ENCODE measurements at places on chromosomes 4 and X. TPM values are rescaled to one million over a fixed set of nuclear protein-coding genes. Genes with fewer than 3 reads are reported as not detected.

The LSM6 gene
- 20.4 TPM for total RNA-seq

The PDCL2 gene
- total RNA-seq: not detected

The EDA2R gene
- 24.0 TPM for total RNA-seq

DNA sequence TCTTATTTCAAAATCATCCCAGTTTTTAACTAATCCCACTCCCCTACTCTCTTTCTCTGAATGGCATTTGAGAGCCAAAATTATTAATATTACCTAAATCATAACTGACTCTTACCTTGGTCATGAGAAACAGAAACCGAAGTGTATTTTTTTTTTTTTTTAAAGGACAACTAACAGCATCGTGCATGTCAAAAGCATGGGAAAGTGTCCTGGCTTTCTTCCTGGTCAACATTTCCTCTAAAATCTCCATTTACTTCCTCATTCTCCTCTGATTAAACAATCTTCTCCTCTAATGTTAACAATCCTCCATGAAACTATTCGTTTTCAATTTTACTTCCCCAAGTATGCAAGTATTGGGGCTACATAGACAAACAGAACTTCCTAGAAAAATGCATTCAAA, 2.1 kb upstream of the STS start:
- peaks cover 41% of the 10 kb centered on the region for H3K4me1 ChIP-seq
- peak overlapping the region; percentile 87 for H3K4me3 ChIP-seq
- DNase-seq: no peak
- peak overlapping the region; percentile 71 for H3K27ac ChIP-seq
- no peaks in the 10 kb centered on the region for H3K27me3 ChIP-seq
- no peaks in the 10 kb centered on the region for H3K36me3 ChIP-seq

DNA sequence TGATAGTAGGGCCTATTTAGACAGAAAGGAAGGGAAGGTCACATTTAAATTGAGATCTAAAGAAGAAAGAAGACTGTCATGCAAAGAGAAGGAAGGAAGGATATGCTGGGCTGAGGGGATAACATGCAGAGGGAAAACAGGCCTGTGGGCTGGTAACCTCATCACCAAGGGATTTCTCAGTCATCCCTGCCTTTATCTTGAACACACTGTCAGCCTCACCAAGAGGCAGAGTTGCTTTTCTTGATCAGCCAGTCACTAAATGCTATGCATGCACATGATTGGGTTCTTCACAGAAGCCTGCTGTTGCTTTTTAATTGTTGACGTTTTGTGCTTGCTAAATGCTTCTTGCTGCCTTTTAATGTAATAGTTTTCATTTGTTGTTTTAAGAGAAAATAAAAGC, 113.0 kb downstream of the ARHGAP24 start:
- H3K36me3 ChIP-seq: no peaks in the 10 kb centered on the region
- H3K4me1 ChIP-seq: peaks cover 17% of the 10 kb centered on the region
- no peak for DNase-seq
- H3K27me3 ChIP-seq: no peaks in the 10 kb centered on the region
- no peak overlapping the region for H3K27ac ChIP-seq

DNA sequence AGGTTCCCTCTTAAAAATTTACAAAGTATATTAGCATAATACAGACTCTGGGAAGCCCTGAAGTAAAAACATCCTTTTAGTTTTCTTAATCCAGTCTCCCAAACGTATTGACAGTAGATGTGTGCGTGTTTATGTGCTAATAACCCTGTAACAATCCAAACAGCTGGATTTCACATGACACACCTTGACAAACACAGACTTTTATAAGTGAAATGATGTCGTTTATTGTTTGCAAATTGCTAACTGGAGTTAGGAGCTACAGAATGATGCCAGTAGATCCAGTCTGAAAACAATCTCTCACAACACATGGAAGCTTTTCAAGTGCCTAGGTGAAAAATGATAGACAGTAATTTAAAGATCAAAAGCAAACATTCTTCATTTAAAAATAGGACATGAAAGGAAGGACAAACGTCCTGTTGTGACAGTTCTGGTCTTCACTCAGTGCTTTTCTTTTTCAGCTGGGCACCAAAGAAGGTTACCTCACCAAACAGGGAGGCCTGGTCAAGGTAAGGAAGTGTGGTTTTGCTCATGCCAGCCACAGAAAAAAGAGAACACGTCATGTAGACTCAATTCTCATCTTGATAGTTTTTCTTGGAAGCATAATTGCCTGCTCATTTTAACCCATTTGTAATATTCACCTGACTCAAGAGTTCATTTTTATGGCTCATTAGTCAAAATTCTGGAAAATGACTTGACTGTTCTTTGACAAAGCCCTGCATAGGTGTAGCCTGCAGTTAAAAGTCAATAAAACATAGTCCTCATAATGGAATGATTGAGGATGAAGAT, 32.9 kb downstream of the LAMTOR3 start:
- peaks cover 21% of the 10 kb centered on the region for H3K4me1 ChIP-seq
- no peak overlapping the region for H3K4me3 ChIP-seq
- DNase-seq: no peak
- no peaks in the 10 kb centered on the region for H3K36me3 ChIP-seq

DNA sequence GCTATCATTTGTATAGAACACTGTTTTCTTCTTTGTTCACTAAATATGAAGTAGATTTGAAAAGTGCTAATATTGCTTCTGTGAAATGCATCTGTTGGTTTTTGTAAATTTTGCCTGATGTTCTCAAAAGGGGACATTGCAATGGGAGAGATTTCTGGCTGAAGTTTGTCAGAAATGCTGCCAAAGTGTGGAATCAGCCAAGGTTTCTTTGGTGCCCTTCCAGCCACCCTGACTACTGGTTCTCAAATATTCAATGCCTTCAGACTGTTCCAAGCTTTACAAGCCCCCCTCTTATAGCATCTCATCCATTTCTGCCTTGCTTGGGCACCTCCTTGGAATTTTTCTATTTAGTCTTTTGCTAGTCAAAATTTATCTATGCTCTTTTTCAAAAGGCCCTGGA, 60.6 kb upstream of the TMLHE start:
- no peaks in the 10 kb centered on the region for H3K27me3 ChIP-seq
- H3K36me3 ChIP-seq: no peaks in the 10 kb centered on the region
- DNase-seq: no peak
- no peak overlapping the region for H3K4me3 ChIP-seq
- H3K27ac ChIP-seq: no peak overlapping the region
- H3K4me1 ChIP-seq: no peaks in the 10 kb centered on the region

- H3K36me3 ChIP-seq: no peaks in the 10 kb centered on the region
- no peak for DNase-seq
- H3K4me3 ChIP-seq: no peak overlapping the region
Measured at GRCh38 chr4:54662901-54663585, 5.3 kb downstream of the KIT start.

- H3K27me3 ChIP-seq: no peaks in the 10 kb centered on the region
- no peak overlapping the region for H3K4me3 ChIP-seq
- no peaks in the 10 kb centered on the region for H3K4me1 ChIP-seq
- H3K36me3 ChIP-seq: no peaks in the 10 kb centered on the region
Measured at GRCh38 chrX:6120329-6120728, 108.3 kb downstream of the NLGN4X start.

- no peaks in the 10 kb centered on the region for H3K36me3 ChIP-seq
- DNase-seq: no peak
- peaks cover 14% of the 10 kb centered on the region for H3K27me3 ChIP-seq
- no peak overlapping the region for H3K27ac ChIP-seq
Measured at GRCh38 chrX:16039834-16040233, 83.5 kb upstream of the GRPR start.

DNA sequence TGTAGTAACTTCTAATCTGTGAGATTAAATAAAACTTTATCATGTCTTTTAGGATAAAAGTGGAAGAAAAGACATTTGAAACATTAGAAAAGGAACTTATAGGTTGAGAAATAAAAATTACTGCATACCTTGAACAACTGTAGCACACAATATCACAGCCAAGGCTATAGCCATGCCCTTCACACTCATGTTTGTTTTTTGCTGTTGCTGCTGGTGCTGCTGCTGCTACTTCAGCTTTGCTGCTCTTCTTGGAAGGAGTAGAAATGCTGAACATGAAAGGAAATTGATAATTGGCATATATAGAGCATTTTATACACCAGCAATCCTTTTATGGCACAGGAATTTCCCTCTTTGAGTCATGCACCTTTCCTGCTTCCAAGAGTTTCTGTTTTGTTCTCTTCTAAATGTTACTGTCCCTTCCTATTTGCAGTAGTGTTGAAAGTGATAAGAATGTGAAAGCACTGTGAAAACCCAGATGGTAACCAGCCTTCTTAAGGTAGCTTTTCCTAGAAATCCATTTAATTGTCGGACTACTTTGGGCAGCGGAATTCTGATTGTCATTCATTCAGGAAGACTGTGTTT, at the start of gene CXCL11:
TSS of gene CXCL11 (minus strand) at position 272 of the 582 bp plus-strand sequence. CDS start at position 189, 83 bp downstream.
- H3K27me3 ChIP-seq: peaks cover 10% of the 10 kb centered on the region
- no peak within 1 kb of the TSS for H3K27ac ChIP-seq
- H3K4me3 ChIP-seq: no peak within 1 kb of the TSS
- DNase-seq: no peak
- H3K36me3 ChIP-seq: no peaks in the 10 kb centered on the region

DNA sequence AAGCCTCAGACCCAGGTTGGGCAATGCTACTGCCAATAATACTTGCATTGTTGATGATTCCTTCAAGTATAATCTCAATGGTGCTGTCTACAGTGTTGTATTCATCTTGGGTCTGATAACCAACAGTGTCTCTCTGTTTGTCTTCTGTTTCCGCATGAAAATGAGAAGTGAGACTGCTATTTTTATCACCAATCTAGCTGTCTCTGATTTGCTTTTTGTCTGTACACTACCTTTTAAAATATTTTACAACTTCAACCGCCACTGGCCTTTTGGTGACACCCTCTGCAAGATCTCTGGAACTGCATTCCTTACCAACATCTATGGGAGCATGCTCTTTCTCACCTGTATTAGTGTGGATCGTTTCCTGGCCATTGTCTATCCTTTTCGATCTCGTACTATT, 7.4 kb downstream of the LPAR4 start:
- no peak overlapping the region for H3K27ac ChIP-seq
- no peaks in the 10 kb centered on the region for H3K36me3 ChIP-seq
- H3K4me1 ChIP-seq: no peaks in the 10 kb centered on the region
- H3K27me3 ChIP-seq: no peaks in the 10 kb centered on the region
- H3K4me3 ChIP-seq: no peak overlapping the region
- DNase-seq: no peak

GRCh38 chr4:155478336-155478835, 101.6 kb upstream of the MAP9 start:
- H3K4me3 ChIP-seq: no peak overlapping the region
- no peaks in the 10 kb centered on the region for H3K36me3 ChIP-seq
- H3K27ac ChIP-seq: no peak overlapping the region

DNA sequence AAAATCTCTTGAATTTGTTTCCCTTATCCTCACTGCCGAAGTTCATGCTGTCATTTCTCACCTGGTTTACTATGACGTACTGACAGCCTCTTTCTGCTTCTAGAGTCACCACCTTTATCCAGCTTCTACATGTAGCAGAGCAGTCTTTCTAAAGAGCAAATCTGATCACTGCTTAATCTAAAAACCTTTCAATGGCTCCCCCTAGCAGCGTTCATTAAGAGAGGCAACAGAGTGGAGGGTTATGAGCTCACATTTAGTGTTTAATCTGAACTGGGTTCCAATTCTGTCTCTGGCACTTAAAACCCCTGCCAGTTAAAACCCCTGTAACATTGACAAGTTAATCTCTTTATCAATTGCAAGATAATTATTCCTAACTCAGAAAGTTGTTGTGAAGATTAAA, 4.4 kb downstream of the RBPJ start:
- no peak overlapping the region for H3K27ac ChIP-seq
- peak; percentile 50 for DNase-seq
- H3K4me1 ChIP-seq: peaks cover 73% of the 10 kb centered on the region
- H3K27me3 ChIP-seq: no peaks in the 10 kb centered on the region
- H3K36me3 ChIP-seq: peaks cover 5% of the 10 kb centered on the region
- no peak overlapping the region for H3K4me3 ChIP-seq

- H3K27ac ChIP-seq: no peak overlapping the region
- H3K36me3 ChIP-seq: no peaks in the 10 kb centered on the region
- H3K27me3 ChIP-seq: peaks cover 1% of the 10 kb centered on the region
- H3K4me3 ChIP-seq: peak overlapping the region; percentile 34
Measured at GRCh38 chrX:18351784-18352183, 2.7 kb downstream of the SCML2 start.

- H3K27ac ChIP-seq: no peak overlapping the region
- H3K36me3 ChIP-seq: no peaks in the 10 kb centered on the region
- no peaks in the 10 kb centered on the region for H3K4me1 ChIP-seq
- peaks cover 35% of the 10 kb centered on the region for H3K27me3 ChIP-seq
- H3K4me3 ChIP-seq: no peak overlapping the region
- no peak for DNase-seq
Measured at GRCh38 chr4:27094783-27095182, 234.1 kb downstream of the STIM2 start.

- DNase-seq: no peak
- H3K4me3 ChIP-seq: no peak overlapping the region
- no peaks in the 10 kb centered on the region for H3K36me3 ChIP-seq
- no peaks in the 10 kb centered on the region for H3K4me1 ChIP-seq
Measured at GRCh38 chr4:97215409-97215941, 927.8 kb downstream of the STPG2 start.

DNA sequence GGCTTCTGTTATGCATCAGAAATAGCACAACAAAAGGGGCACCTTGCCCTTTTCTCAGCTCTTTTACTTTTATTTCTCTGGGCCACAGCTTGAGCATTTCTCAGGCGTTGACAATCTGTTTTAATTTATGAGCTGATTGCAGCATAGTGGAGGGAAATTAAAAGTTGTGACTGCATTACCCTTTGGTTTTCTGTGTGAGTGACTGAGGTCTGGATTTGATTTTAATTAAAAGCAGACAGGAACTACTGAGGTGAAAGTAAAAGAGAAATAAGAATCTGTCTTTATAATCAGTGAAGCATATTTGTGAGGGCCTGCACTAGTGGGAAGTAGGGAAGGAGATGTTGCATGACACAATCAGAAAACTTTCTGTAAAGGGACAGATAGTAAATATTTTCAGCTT, 43.4 kb upstream of the GEMIN8 start:
- no peaks in the 10 kb centered on the region for H3K27me3 ChIP-seq
- no peaks in the 10 kb centered on the region for H3K36me3 ChIP-seq
- H3K4me1 ChIP-seq: no peaks in the 10 kb centered on the region
- H3K27ac ChIP-seq: no peak overlapping the region

DNA sequence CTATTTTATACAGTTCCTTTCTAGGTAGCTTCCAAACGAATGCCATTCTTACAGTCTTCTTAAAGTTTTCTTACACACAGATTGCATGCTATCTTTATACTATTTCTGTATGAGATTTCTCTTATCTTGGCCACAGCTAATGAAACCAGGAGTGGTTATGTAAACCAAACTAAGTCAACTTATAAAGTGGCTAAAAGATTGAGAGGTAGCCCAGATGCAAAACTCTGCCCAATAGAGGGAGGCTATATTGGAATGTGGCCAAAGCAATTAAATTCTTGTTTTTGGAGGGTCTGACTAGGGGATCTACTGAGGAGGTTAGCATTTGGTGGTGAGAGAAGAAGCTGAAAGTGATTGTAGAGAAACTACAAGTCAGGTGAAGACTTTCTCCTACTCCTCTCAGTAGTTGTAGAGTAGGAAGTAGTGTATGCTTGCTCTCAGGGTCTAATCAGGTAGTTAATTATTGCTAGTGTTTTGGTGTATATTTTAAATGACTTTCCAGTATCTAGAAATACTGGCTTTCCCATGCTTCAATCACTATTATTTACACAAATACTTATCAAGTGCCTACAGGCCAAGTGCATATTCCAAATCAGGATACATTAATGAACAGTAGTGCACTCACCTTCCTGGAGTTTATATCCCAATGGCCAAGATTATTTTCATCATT, 104.2 kb upstream of the HPGD start:
- H3K36me3 ChIP-seq: no peaks in the 10 kb centered on the region
- H3K4me1 ChIP-seq: no peaks in the 10 kb centered on the region
- H3K4me3 ChIP-seq: no peak overlapping the region
- DNase-seq: no peak
- H3K27ac ChIP-seq: no peak overlapping the region
- no peaks in the 10 kb centered on the region for H3K27me3 ChIP-seq

GRCh38 chr4:77859256-77859655, 3.4 kb upstream of the MRPL1 start:
- H3K4me3 ChIP-seq: no peak overlapping the region
- H3K27ac ChIP-seq: no peak overlapping the region
- DNase-seq: no peak
